Right ventricle myocardium superior (tissue), 1 donor: ENCODE measurements at places on chromosomes 5 and 9.

DNA sequence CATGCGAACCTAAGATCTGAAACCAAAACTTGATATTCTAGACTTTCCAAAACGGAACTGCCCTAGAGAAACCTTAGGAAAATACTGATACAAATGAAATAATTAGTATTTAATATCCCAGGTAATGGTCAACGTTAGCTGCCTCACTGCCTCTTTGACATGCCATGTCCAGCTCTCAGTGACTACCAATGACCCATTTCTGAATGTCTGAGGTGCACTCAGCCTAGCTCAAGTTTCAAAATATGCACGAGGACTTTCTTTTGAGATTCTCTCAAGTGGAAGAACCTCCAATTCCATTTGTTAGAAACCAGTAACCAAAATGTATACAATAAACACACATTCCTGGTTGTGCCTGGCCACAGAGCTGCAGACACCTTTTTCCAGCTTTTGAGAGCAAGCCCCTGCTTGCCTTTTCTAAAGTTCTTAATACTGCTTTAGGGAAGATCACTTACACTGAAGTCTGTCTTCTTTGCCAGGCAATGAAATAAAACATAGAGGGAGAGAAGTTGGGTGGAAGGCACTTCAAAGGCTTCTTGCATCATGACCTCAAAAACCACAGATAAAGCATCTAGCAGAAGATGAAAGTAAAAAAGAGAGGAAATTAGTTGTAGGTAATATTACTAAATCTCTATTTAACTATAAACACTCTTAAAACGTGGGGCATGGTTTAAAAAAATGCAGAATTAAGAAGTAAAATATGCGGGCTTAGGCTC lies 87.9 kb downstream of the MRPS27 start:
- no peak for DNase-seq

GRCh38 chr9:76415731-76416130 lies 21.5 kb upstream of the RFK start:
- no peak for DNase-seq

GRCh38 chr9:116549061-116549664 lies 137.9 kb upstream of the TRIM32 start:
- peak; percentile 87 for DNase-seq

- no peak for DNase-seq
Observed at GRCh38 chr5:133751846-133752245, 139.5 kb upstream of the FSTL4 start.

GRCh38 chr9:136762915-136763648 lies 1.2 kb downstream of the LCN15 start:
- no peak for DNase-seq

GRCh38 chr9:6055216-6055615 lies 39.8 kb upstream of the RANBP6 start:
- no peak for DNase-seq

GRCh38 chr9:121895818-121896544 lies 197.1 kb downstream of the TTLL11 start:
- DNase-seq = no peak

DNA sequence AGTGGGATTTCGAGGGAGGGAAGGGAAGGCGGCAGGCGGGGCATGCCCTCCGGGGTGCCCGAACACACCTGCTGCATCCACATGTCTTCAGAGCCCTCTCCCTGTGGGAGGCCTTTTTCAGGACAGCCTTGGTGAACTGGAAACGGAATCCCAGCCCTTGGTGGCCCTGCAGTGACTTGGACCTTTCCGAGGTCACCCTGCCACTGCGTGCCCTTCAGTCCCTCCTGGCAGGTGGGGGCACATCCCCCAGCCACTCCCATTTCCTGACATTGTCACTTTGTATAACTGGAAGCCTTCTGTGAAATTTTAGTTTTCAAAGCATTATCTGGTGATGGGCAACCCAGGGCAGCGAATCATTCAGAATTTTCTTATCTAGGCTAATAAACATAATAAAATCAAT lies 11.0 kb upstream of the AHRR start:
- DNase-seq = no peak

- DNase-seq = peak; percentile 63
Observed at GRCh38 chr5:2093859-2094615, 211.3 kb upstream of the IRX4 start.

DNA sequence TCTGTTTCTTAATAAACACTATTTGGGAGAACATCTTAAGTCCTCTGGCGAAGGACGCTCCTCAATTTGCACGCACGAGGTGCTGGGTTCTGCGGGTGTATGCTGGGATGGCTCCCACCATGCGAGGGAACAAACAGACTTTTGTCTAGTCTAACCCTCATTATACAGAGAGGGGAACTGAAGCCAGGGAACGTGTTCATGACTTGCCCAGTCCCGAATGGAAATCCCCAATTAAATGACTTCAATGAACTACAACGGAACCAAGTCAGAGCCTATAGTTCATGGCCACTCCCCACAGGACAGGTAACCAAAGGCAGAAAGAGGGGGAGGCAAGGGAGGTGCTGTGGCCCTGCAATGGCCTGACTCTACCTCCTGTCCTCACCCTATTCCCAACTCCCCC lies 9.3 kb downstream of the TLE1 start:
- no peak for DNase-seq

GRCh38 chr5:37723162-37723961 lies 116.5 kb downstream of the GDNF start:
- no peak for DNase-seq

DNA sequence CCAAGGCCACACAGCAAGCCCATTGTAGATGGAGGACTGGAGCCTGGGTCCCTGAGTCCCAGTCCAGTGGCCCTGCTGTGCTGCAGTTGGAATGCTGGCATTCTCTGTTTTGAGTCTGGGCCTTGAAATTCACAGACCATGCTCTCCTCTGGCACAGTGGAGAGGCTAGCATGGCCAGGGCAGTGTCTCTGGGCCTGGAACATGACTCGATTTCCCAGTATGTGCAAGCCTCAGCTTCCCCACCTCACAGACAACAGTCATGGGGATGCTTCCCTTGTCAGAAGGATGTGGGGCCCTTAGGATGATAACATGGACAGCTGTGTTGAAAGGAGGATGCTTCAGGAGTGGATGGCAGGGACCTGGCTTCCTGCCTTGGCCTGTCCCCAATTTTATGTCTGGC lies 91.2 kb downstream of the AMBP start:
- DNase-seq = no peak
